ENCODE measurements at places on chromosomes 13 and 19.
A peak's percentile ranks its signal among the peaks of the same experiment; 100 is the strongest.

GRCh38 chr19:13920940-13921747 lies 15.1 kb downstream of the CC2D1A start:
- DNase-seq: no peak

DNA sequence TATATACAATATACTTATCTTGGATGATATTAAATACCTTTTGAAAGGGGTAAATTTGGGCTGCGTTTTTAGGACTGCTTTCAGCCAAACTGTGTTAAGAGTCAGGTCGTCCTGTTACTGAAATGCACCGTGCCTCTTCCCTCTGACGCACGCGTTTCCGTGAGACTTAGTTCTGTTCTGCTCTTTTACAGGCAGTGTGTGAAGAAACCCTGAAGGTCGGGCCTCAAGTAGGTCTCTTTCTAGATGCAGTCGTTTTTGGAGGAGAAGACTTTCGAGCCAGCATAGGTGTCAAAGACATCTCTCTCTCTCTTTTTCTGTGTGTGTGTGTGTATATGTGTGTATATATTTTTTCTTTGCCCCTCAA lies 107.0 kb downstream of the ZIC5 start:
- no peak for DNase-seq

DNA sequence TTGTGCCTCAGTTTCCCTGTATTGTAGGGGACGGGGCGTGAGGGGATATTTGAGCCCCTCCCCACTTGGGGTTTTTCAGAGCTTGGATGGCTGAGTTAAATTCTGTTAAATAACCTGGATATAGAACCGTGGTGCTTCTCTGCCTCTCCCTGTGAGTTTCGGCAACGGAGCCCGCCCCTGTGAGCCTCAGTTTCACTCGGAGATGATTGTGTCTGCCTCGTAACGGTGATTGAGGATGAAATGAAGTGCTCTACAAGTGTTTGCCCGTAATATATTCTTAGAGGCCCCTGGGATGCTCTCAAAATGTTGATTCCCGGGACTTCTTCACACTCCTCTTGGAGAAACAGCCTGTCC lies 509 bp downstream of the KXD1 start:
- no peak for DNase-seq

DNA sequence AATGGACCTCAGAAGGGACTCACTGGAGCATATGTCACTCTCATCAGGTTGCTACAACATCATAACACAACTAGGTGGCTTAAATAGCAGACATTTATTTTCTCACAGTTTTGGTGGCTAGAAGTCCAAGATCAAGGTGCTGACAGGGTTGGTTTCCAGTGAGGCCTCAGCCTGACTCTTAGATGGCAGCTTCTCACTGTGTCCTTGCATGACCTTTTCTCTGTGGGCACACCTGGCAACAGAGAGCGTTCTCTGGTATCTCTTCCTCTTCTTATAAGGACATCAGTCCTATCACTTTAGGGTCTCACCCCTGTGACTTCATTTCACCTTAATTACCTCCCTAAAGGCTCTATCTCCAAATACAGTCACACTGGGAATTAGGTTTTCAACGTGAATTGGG lies 74.5 kb downstream of the CYSLTR2 start:
- no peak for DNase-seq

DNA sequence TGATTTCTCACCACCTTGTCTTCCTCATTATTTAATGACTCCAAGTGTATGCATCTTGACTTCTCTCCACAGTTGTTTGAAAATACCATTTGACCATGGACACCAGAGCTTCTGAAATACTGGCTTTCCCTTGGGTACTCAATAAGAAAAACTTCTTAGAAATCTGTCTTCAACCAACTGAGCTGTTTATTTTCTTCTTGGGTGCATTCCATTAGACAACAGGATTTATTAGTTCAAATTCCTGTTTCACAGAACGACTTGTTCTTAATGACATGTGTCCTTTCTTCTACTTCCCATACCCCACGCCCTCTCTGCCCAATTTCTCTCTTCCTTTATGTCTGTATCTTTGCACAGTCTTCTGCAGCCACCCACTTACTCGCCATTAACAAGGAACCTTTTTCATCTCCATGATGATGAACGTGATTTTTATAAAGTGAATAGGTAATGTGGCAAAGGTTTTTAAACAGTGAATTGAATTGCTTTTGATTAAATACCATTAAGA lies 11.3 kb upstream of the ITM2B start:
- DNase-seq: no peak

- DNase-seq: no peak
Measured at GRCh38 chr13:60836821-60837220, 439.8 kb downstream of the TDRD3 start.

DNA sequence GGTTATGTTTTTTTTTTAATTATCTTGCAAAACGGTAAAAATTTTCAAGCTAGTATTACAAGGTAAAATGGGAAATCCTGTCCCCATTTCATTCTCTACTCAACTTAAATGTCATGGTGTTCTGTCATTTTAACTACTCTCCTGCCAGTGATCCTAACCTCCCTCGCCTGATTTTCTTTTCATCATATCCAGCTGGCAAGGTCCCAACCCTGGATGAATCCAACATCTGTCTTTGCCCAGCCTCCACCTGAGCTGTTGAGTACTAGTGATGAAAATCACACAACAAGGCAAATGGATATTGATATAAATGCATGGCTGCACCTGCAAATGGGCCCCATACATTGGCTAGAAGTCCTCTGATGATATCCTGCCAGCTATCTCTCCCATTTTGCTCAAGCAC lies 6.9 kb upstream of the CDK8 start:
- DNase-seq: no peak

DNA sequence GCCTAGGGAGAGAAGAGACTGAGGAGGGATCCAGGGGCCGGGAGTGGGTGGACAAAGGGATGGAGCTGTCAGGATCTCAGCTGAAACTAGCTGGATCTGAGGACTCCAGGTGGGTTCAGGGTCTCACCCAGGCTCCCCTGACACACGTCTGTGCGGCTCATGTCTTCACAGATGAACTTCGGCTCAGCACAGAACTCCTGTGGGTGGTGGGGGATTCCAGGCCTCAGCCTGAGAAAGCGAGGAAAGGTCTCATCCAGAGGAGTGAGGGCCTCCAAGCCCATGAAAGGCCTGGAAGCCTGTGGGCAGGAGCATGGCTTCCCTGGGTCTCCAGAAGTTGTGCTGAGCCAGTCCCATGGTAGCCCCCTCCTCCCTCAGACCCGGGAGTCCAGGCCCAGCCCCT lies 1.4 kb downstream of the CAPN12 start:
- no peak for DNase-seq

DNA sequence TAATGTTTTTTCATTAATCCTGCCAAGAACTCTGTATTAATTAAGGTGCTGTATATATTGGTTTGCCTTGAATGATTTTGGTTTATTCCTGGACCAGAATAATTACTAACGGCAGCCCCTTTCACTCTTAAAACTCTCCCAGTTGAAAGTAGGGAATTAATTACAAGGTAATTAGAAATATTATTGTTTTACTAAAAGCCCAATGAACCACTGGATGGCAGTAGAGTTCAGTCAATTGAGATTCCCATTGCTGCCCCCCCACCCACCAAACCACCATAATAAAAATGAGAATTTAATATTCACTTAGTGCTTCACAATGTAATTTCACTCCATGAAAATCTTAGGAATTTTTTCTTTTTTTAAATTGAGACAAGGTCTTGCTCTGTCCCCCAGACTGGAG lies 13.7 kb downstream of the WBP4 start:
- DNase-seq: peak; percentile 19

DNA sequence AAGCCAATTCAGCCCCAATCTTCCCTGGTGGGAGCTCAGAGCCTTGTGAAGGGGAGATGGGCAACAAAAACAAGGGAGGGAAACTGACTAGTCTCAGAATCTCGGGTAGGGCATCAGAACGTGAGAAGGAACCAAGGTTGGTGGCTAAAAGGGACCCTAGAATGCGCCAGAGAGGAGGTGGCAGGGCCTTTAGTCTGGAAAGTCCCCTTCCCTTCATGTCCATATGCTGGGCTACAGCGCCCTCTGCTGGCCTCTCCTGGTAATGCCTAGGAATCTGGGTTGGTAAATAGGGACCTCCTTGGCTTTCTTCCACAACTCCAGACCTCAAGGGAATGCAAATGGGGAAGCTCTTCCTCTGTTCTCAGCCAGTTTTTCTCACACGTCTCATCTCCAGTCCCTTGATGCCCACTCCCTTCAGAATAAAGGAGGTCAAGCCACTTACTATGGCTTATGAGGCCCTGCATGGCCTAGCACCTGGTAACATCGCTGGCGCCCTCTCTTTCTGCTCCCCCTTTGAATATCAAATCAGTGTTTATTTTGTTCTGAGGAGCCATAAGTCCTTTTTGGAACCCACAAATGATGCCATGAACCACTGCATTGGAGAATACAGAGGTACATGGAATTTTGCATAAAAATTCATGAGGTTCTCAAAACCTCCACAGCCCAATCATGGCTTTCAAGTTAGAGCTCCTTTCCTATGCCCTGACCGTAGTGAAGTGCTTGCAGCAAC lies 1.4 kb upstream of the CCDC97 start:
- DNase-seq: peak; percentile 87

- no peak for DNase-seq
Measured at GRCh38 chr13:27592865-27593264, 27.5 kb downstream of the LNX2 start.

DNA sequence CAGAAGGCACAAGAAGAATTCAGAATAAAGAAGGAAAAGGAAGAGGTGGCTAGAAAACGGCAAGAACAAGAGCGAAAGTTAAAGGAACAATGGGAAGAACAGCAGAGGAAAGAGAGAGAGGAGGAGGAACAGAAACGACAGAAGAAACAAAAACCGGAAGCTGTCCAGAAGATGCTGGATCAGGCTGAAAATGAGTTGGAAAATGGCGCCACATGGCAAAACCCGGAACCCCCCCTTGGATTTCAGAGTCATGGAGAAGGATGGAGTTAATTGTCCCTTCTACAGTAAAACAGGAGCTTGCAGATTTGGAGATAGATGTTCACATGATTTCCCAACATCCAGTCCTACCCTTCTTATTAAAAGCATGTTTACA lies 6.7 kb downstream of the CD209 start:
- DNase-seq: no peak

GRCh38 chr19:18932216-18932841 lies 8.7 kb downstream of the HOMER3 start:
- DNase-seq: peak; percentile 75

DNA sequence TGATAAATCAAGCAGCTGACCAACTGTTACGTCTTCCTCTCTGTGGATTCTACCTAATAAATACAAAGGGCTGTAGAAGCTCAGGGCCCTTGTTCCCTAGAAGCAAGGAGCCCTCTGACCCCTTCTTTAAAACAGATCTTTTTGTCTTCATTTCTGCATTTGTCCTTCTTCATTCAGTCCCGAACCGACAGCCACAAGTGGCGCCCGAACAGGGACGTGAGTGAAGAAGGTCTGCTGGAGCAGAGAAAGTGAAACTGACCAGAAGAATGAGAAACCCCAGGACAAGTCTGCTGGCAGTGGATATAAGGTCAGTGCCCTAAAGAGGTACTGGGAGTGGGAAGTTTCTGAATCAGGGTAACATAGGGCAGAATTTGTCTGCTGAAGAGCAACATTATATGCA lies 13.1 kb downstream of the ZNF773 start:
- no peak for DNase-seq

DNA sequence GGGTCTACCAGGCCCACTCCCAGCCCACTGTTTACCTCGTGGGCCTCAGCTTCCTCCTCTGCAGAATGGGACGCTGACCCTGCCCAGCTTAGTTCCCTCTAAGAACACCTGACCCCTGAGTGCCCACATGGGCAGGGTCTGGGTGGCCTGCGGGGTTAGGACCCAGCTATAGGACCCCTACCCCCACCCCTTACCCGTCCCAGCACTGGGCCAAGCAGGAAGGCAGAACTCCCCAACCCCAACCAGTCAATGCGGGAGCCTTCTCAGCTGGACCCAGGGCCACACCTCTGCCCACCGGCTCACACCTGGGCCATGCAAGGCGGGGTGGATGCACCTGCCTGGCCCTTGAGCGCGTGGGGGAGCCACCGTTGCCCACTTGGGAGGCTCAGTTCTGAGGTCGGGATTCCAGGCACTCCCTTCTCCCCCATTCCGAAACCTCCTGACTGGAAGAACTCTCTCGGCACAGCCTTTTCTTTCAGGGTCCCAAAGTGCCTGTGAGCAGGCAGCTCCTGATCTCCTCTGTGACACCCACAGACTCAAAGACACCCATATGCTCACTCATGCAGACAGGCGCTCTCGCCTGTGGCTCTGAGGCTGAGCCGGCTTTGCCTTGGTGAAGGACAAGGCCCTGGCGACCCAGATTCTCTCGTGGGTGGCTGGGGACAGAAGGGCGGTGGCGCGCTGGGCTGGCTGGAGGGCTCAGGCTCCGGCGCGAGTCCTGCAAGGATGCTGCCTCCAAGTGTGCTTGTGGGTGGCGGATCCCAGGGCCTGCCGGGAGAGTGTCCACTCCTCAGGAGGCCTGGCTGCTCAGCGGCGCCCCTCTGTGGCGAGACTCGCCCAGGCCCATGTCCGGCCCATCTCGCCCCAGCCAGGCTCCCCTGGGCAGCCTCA lies 27.9 kb upstream of the PARP4 start:
- no peak for DNase-seq

DNA sequence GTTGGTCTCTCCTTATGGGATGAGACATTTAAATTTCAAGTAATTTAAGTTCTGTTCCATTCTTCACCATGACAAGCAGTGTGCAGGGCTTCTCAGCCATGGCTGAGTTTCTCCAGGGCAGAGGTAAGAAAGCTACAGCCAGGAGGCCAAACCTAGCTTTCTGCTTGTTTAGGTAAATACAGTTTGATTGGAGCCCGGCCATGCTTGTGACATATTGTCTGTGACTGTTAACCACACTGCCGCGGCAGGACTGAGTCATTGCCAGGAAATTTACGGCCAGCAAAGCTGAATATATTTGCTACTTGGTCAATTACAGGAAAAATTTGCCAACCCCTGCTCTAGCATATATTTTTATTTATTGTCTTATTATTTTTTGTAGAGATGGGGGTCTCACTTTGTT lies 10.7 kb downstream of the NLRP8 start:
- no peak for DNase-seq

- DNase-seq: no peak
Measured at GRCh38 chr13:22311734-22312404, 641.0 kb downstream of the FGF9 start.

DNA sequence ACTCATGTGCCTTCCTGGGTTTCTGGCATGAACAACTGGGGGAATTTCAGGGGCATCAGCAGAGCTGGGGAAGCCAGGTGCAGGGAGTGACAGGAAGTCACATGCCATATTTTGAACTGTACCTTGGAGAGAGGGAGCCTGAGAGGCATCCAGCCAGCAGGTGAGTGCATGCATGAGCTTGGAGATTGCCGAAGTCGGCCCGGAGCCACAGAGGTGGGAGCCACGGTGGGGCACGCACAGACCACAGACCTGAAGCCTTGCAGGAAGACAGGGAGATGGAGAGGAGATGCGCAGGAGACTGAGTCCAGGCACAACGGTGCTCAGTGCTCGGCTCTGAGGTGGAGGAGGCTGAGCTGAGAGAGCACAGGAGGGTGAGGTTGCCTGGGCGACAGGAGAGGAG lies 55.1 kb downstream of the CDADC1 start:
- DNase-seq: no peak

DNA sequence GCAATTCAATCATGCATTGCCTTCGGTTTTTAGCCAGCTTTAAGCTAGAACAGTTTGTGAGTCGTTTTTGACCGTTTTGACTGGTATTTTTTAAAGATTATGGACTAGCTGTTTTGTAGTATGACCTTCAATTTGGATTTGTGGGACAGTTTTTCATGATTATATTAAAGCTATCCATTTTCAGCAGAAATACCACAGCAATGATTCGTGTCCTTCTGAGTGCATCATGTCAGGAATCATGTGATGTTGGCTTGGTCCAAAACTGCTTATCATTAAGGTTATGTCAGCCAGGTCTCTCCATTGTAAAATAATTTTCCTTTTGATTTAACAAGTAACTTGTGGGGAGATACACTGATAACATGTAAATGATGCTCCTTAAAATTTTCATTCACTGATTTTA lies 229.0 kb downstream of the POSTN start:
- no peak for DNase-seq
